CD4-positive, alpha-beta T cell treated with Interleukin-4 for 1 hour (primary cell): ENCODE measurements at places on chromosomes 16 and 17.

DNA sequence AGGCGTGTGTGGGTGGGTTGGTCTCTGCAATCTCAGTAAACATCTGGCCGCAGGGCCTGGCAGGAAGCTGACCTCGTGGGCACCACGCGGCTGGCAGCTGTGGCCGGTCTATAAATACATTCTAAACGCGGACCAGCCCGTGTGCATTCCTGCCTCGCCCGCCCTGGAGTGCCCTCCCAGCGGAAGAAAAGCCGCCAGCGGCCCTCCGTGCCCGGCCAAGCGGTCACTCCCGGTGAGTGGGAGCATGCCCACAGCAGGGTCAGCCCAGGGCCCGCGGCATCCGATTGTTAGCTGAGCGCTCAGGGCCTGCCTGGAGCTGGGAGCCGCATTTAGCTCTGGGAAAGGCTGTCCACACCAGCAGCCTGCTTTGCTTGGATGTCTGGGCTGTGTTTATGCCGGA is 10.3 kb downstream of the ZNF469 start:
- DNase-seq, result no peak

- no peak for DNase-seq
Observed at GRCh38 chr17:42338427-42338985, 49.7 kb downstream of the STAT3 start.

DNA sequence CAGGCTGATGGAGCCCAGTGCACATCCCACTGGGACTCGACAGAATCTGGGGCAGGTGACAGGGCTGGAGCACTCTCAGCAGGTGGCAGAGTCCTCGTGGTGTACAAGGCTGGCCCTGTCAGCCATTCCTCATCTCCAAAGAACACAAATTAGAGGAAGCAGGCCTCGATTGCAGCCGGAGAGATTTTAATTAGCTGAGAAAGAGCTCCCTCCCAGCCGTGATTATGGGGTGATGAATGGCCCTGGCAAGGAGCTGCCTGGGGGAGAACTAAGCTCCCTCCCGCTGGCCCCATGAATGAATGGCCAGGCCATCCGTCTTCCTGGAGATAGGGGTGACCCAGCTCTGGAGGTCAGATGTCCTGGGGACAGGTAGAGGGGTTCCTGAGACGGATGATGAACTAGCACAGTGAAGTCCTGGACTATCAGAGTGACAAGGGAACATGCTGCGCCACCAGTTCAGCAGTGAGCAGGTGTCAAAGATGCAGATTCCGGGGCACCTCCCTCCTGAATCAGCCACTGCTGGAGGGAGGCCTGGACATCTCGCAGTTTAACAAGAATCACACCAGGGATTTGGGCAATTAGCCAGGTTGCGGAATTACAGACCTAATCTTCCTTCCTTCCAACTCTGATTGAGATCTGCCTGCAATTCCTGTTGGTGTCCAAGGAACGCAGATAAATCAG is 35.5 kb downstream of the PIMREG start:
- no peak for DNase-seq

DNA sequence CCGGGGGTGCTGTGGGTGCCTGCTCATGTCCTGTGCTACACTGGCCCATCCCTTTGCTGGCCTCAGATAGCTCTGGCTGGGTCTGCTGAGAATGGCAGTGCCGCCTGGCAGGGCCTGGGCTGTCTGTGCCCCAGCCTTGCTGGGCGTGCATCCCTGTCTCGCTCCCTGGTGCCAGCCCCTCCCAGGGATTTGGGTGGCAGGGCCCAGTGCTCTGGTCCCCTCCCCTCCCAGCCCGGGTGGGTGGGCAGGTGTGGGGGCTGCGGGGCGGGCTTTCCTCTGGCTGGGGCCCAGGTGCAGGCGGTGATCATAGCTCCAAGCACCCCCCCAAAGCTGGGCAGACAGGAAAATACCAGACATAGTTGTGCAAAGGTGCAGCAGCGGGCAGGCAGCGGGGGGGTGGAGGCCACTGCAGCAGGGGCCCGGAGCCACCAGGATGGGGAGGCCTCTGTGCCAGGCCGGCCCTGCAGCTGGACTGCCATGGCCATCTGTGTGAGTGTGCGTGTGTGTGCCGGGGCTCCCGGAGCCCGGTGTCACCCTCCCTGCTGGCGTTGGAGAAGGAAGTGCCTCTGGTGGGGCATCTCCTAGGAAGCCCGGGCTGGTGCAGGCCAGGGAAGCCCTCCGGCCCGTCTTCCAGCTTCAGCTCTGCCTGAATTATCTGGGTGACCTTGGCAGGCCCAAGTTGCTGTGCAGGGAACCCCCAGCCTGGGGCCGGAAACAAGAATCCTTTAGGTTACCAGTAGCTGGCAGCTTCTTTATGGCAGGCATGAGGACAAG is 7.4 kb downstream of the GLIS2 start:
- no peak for DNase-seq

- DNase-seq, result no peak
Observed at GRCh38 chr17:35185849-35186248, 8.3 kb downstream of the SLC35G3 start.

DNA sequence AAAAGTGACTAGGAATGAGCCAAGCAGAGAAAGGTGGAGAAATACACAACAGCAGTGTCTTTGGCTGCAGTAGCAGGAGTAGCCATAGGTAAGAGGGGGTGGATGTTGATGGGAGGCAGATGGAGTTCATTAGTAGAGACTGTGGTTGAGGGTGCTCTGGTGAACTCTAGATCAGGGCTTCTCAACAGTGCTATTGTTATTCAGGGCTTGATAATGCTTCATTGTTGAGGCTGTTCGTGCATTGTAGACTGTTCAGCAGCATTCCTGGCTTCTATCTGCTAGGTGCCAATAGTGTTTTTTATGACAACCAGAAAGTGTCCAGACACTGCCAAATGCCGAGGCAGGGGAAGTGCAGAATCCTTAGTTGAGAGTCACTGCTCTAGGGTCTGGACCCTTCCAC is 3.6 kb downstream of the ALKBH5 start:
- DNase-seq, result no peak

DNA sequence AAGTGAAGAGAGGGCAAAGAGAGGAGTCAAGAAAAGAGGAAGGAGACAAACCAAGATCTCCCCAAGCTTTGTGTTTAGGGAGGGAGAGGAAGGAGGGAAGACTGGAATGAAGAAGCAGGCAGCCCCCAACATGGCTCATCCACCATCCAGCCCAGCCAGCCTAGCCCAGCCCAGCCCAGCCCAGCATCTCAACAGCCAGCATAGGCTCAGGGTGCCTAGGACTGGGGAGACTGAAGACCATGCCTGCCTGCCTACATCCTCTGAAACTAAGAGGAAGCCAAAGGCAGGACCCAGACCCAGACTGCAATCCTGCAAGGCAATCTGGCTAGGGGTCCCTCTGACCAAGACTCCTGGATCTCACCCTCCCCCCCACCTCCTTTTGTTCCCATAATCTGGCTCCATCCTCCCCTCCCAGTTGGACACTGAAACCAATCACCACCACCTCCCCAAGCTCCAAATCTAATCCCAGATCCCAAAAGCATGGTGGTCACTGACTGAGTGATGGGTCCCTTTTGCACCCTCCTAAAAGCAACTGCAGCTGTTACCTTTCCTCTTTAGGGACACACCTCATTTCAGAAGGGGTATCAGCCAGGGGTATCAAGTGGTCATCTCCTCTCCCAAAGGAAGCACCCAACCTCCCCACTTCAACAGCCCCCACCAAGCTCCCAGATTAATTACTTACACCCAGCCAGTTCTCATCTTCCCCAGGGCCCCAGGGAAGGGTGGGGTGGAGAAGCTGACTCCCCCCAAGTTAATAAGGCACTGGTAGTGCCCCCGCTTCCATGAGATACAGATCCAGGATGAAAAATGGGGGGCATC is 1.2 kb downstream of the HDAC5 start:
- no peak for DNase-seq

DNA sequence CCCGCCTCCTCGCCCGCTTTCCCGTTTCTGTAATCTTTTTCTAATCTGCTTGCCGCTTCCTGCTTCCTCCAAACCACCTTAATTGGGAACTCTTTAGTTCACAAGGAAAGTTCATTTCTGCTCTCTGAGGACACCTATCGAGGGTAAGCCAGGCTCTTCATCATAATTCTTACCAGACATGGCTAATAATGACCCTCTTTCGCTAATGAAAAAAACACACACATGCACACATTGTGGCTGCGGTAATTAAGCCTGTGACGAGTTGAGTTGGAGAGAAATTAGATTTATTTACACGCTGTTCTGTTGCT is 100.6 kb downstream of the ZNF423 start:
- no peak for DNase-seq

GRCh38 chr16:10685709-10686108 is 9.0 kb downstream of the TEKT5 start:
- no peak for DNase-seq
